ENCODE measurements at places on chromosomes 2 and 18. TPM values are rescaled to one million over a fixed set of nuclear protein-coding genes. Genes with fewer than 3 reads are reported as not detected.

- no peak for DNase-seq
Observed at GRCh38 chr2:174350018-174350417, 15.3 kb downstream of the SP9 start.

Gene SERPINB11
- total RNA-seq, result not detected

DNA sequence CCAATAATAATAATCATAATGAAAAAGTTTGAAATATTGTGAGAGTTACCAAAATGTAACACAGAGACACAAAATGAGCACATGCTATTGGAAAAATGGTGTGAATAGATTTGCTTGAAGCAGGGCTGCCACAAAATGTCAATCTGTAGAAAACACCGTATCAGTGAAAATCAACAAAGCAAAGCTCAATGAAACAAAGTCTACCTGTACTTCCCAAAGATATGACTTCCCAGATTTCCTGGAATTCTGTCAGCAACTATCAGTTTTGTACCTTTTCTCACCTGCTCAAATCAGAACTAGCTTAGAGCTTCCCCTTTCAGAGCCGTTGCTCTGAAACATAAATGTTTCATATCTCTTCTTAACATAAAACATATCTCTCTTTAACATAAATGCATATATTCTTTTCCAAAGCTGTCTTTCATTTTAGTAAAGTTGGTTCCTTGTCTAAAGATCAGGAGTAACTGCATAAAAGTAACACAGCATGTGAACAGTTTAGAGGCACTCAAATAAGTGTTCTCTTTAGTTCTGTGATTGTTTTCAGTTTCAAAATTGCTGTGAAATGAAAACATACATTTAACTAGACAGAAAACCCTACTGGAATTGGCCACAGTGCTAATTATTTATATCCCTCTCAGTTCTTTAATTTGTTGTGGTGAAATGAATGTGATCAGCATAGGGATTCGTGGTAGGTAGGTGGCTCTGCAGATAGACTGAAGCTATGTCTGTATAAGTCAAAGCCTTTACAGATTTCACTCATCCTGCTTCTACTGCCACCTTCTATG, 262.5 kb downstream of the KCNJ3 start:
- DNase-seq, result no peak

Gene ANKRD23
- total RNA-seq, result 14.4 TPM

GRCh38 chr2:137968477-137969417, 4.5 kb downstream of the HNMT start:
- DNase-seq, result no peak

Gene FECH
- total RNA-seq, result 37.0 TPM

- DNase-seq, result no peak
Observed at GRCh38 chr2:105893011-105893995, 148.6 kb downstream of the NCK2 start.

DNA sequence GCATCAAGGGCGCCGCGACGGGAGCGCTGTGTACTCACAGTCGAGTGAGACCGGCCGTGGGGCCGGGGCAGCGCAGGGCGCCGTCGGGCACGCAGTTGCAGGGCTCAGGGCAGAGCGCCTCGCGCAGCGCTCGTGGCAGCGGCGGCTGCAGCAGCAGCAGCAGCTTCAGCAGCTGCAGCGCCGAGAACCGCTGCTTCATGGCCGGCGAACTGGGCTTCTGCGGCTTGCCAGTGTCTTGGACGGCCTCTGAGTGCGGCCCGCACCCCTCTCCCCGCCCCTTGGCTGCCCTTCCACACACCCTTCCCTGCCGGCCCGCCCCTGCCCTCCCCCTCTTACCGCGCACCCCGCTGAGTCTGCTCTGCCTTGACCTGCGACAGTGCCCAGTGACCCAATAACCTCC, at the start of gene LHCGR:
TSS of gene LHCGR (minus strand) at position 252 of the 400 bp plus-strand sequence. CDS start at position 199, 53 bp downstream.
- peak; percentile 15 for DNase-seq

All from left ventricle myocardium inferior (tissue), 1 donor.